H4 (cell line): ENCODE measurements at places on chromosomes 16 and 17.

GRCh38 chr17:30379303-30379902 is 676 bp downstream of the CPD start:
- DNase-seq: no peak

DNA sequence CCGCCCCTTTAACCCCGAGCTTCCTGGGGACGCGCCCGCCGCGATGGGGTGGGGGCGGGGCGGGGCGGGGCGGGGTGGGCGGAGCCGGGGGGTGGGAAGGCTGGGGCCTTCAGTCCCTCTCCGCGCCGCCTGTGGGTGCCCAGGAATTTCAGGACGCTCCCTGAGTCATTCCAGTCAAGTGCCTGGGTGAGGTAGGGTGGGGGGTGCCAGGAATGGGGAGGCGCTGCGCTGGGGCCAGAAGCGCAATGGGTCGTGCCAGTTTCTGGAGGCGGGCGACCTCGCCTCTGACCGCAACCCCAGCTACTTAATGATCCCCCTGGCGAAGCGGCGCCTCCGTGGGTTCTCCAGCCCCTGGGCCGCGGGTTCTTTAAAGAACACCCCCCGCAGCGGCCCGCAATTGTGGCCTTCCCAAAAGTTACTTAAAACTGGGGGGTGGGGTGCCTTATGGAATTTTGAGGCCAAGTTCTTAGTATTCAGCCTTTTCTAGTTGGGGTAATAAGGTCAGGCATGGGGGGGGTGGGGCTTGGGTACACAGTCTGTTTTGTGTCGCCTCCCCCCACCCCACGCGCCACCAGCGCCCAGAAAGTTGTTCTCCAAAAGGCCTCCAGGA is 826 bp upstream of the GSE1 start:
- peak; percentile 98 for DNase-seq

GRCh38 chr16:57574086-57574485 is 31.6 kb downstream of the ADGRG5 start:
- DNase-seq: no peak

GRCh38 chr16:65816556-65816955 is 549.9 kb upstream of the CDH5 start:
- DNase-seq: no peak

DNA sequence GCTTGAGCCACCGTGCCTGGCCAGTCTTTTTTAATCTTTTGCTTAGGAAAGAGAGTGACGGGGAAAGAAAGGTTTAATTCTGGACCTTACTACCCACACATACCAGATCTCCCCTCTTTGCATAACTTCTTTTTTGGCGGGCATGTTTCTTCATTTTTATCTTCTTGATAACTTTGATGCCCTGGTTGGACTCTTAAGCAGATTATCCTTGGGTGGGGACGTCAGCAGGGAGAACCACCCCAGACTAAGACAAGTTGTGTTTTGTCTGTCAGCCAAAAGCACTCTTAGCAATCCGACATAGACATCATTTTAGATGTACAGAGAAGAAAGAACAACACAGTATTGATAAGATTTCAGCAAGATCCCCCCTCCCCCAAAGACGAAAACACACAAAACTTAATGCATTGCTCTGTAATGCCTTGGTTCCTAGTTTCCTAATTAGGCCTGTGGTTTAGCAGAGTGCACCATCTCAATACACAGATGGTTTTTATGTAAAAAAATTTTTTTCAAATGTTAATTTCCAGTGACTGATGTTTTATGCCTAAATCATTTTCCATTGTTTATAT is 99.9 kb downstream of the MSI2 start:
- DNase-seq: no peak

DNA sequence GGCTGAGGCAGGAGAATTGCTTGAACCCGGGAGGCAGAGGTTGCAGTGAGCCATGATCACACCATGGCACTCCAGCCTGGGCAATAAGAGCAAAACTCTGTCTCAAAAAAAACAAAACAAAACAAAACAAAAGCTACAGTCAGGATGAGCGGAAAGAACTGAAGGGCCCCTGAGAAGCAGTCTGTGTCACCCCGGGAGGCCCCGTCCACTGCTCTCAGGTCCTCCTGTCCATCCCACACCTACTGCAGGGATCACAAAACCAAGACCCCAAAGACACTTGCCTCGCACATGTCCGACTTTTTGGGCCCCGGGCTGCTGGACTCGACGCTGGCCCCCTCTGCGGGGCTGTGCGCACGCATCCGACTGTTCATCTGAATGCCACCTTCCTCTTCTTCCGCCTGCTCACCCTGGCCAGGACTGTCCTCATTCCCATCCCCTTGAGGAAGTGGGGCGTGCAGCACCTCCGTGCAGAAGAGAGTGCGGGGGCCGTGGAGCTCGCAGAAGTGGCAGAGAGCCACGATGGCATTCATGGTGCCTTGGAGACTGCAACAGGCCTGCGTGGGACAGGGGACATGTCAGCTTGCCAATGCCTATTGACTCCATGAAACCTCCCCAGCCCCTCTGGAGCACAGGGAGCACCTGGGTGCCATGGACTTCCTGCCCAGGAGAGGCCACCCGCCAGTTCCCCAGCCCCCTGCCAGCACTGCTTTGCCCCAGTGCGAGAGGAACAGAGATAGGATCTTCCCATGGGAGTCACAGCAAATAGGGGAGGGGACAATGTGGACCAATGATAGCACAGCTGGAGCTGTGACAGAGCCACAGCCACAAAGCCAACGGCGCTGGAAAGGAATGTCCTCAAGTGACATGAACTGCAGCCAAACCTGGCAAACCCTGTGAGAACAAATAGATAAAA is 9.1 kb downstream of the FLCN start:
- DNase-seq: no peak

DNA sequence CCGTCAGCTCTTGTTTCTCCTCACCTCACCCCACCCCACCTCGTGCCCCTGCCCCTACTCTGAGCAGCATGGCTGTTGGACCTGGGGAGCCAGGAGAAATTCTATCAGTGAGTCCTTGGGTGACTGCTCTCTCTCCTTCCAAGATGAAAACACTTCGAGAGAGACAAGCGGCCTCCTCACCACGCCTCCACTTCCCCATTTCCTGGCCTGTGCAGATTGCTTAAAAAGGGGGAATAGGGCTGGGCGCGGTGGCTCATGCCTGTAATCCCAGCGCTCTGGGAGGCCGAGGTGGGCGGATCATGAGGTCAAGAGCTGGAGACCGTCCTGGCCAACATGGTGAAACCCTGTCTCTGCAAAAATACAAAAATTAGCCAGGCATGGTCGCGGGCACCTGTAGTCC is 9.5 kb downstream of the DLX4 start:
- DNase-seq: no peak

- no peak for DNase-seq
Observed at GRCh38 chr17:68029512-68030215, 5.9 kb upstream of the KPNA2 start.

DNA sequence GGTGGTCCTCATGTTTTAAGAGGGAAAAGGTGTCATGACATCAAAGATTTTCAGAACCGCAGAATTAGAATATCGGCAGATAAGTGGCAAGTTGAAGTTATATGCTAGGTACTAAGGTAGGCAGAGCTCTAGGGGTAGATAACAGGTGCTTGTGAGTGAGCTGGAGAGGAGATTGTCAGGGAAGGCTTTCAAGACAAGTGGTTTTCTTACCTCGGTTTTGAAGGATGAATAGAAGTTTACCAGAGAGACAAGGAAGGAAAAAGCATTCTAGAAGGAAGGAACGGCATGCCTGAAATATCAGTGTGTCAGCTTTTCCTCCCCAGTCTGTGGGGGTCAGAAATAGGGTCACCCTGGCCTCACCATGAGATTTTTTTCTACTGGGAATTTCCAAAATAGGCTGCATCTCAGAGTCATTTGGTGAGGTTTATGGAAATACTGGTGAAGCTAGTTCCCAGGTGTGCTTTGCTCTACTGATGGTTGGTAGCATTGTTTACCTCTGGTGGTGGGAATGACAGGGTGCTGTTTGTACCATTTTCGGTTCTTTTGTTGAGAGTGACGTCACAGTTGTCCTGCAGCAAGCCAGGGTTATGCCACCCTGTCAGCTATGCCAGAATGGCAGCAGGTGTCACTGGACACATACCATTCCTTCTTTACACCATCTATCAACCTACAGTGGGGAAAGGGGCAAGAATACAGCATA is 112.5 kb downstream of the MSI2 start:
- DNase-seq: no peak

DNA sequence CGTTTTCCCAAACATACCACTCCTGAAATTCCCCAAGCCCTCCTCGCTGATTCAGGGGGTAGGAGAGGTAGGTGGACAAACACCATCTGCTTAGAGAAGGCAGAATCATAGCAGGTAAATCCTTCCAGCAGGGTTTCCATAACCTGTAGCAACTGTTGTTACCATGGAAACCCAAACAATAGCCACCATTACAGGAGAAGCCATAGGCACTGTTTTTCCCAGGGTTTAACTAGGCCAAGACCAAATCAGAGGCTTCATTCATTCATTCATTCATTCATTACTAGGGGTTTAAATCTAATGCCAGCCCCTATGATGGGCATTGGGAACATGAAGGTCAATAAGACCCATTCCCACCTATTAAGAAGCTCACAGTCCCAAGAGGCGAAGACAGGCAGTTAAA is 25.5 kb upstream of the CIITA start:
- DNase-seq: no peak

DNA sequence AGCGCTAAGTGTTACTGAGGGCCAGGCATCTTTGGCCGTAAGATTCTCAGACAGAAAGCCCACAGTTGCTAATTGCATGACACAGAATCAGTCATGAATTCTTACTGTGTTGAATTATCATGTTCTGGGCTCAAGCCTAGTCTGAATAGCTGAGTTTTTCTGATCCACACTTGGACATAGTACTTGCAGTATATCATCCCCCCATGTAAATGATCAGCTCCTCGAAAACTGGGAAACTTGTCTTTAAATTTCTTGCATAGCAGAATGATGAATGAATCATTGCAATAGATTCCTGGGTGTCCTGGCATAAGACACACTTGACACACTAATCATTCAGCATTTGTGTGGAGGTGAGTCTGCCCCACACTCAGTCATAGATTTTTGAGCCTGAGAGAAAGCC is 2.2 kb downstream of the MLYCD start:
- DNase-seq: no peak

- DNase-seq: no peak
Observed at GRCh38 chr17:51147650-51148049, 5.7 kb upstream of the NME1 start.

GRCh38 chr16:79768276-79768970 is 167.9 kb upstream of the MAF start:
- no peak for DNase-seq

- DNase-seq: peak; percentile 84
Observed at GRCh38 chr16:51163894-51164566, 13.0 kb upstream of the SALL1 start.

GRCh38 chr17:50613007-50613992 is 21.4 kb upstream of the ABCC3 start:
- no peak for DNase-seq

- DNase-seq: no peak
Observed at GRCh38 chr17:1865252-1866037, 35.6 kb downstream of the RPA1 start.

GRCh38 chr17:73092523-73093135 is at the start of gene SLC39A11:
Gene SLC39A11, minus strand, starts transcription at chr17:73092688. Its CDS starts 3,924 bp downstream, at chr17:73088764.
- peak; percentile 95 for DNase-seq

- no peak for DNase-seq
Observed at GRCh38 chr17:75032720-75033280, 14.0 kb downstream of the ATP5PD start.

DNA sequence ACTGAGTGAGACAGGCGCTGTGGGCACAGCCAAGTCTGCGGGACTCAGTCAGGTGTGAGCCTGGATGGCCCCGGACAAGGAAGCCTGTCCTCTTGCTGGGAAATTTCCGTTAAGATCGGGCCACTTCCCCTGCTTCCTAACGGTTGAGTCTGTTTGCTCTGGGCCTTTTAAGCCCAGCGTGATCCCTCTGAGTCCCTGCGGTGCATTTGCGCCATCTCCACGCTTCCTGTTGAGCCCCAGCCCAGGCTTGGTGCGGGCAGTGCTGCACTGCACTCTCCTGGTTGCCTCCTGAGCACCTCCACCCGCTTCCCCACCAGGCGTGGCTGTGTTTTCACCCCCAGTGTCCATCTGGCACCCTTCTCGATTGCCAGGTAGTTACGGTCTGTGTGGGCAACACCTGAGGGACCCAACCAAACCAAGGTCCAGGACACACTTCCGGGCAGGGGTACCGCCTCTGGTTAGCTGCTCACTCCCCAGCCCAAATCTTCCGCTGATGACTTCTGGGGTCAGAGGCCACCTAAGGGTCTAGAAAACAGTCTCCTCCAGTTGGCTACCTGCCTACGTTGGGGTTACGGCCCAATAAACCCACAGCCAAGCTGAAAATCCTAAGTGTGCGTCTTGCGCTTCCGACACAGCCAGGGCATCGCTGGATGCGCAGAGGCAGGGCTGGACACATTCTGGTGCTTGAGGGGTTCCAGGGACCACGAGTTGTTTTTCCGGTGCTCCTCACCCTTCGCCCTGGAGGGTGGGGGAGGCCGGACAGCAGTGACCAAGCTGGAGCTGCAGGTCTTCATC is 1.4 kb upstream of the SLC25A10 start:
- DNase-seq: no peak

DNA sequence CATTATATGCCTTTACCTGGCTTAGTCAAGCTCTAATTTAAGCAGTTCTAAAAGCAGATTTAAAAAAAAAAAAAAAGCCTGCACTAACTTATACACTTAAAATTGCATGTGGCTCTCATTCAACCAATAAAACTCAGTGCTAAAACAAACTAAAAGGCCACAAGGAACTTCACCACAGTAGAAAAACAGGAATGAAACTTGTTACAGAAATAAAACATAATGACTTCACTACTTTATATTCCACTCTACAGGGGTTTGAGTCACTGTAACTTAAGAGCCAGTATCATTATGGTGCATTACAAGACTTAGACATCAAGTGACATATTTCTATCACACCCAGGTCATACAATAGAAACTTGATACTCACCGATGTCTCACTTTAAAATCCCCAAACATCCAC is 11.1 kb downstream of the CA10 start:
- peak; percentile 78 for DNase-seq

DNA sequence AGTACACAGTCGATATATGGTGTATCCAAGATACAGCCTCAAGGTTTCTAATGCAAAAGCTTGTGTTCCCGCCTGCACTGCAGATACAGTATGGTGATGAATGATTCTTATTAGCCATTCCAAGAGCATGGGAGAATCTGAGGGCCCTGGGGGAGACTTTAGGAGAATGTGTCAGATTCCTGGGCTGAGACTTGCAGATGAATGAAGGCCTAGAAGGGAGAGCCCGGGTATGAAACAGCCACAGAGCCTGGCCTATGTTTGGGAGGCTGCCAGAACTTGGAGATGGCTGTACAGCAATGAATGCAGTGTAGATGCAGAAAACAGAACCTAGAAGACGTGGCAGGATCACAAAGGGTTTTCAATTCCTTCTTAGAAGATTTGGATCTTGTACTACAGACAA is 510.7 kb downstream of the HAPSTR1 start:
- DNase-seq: no peak

- DNase-seq: no peak
Observed at GRCh38 chr17:51036084-51036483, 84.6 kb downstream of the SPAG9 start.

DNA sequence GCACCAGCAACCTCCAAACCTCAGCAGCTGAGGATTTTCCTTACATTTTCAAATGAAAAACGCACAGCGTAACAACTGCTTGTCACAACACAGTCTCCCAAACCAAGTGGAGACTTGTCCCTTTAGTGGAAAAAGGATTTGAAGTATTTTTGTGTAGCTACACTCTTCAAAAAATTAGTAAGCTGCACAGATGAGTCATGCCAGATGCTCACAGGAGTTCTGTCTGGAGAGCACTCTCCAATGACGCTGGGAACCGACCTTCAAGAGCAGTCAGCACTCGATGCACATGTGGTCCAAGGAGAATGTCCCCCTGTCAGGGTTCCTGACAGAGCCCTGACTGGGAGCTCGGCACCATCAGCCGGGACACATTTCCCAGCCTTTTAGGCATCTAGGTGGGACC is 39.8 kb downstream of the MAP1LC3B start:
- no peak for DNase-seq
